Stimulated activated CD4-positive, alpha-beta T cell treated with anti-CD3 and anti-CD28 coated beads, Interleukin-2, amount 100 ng/mL, for 48 hours (primary cell): ENCODE measurements at places on chromosomes 6 and 20.

DNA sequence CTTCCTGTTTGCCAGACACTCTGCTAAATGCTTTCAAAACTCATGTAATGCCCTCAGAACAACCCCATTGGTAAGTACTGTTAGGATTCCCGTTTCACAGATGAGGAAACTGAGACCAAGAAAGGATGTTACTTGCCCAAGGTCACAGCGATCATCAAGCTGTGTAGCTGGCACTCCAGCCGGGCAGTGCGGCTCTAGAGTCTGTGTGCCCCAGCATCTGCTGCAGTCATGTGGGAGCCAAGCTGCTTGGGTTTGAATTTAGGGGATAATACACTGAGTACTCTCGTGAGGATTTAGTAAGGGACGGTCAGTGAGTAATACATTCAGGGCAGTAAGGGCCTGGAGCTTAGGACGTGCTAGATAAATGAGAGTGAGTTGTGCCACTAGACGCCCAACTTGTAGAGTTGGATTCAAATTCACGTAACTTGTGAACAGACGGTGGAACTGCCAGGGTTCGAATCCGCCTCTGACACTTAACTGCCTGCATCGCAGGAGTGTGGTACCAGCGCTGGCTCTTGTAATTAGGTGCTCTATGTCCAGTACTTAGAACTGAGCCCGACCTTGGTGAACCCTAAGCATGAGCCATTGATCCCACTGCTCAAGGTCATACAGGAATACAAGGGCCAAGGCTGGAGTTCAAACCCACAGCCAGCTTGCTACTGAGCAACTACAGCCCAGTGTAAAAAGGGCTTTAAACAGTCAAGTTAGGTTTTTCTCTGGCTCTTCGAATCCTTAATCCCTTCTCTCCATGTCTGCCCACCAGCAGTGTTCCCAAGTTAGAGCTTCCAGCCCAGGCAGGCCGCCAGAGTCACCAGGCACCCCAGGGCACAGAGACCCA lies 70.2 kb downstream of the EYA2 start:
- DNase-seq = no peak

GRCh38 chr6:169722362-169723199 lies 1.7 kb downstream of the PHF10 start:
- peak; percentile 12 for DNase-seq

DNA sequence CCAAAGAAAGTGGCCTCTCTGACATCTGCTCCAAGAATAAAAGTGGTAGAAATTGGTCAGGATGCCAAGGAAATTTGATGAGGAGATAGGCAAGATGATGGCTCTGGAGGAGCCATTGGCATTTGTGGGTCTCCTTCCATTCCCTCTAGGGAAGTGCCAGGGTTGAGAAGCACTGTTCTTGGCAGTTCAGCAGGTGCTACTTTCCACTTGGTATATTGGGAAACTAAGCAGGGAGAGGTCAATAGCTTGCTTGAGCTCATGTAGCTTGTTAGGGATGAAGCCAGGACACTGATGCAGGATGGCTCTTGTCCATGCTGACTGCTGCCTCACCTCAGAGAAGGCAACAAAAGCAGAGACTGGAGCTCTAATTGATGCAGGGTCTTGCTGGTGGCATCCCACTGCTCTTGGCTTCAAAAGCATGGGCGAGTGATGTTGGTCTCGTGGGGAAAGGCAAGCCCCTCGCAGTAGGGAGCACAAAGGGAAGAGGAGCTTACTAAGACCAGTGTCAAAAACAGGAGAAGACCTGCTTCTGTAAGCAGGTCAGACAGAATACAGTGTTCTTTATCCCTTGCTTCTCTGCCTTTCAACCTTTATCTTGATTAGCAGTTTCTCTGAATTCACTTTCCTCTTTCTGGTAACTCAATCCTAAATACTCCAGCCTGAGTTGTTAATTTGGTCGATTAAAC lies 73.1 kb upstream of the RIPOR2 start:
- no peak for DNase-seq

- no peak for DNase-seq
Measured at GRCh38 chr6:122589115-122589514, 21.1 kb upstream of the PKIB start.

DNA sequence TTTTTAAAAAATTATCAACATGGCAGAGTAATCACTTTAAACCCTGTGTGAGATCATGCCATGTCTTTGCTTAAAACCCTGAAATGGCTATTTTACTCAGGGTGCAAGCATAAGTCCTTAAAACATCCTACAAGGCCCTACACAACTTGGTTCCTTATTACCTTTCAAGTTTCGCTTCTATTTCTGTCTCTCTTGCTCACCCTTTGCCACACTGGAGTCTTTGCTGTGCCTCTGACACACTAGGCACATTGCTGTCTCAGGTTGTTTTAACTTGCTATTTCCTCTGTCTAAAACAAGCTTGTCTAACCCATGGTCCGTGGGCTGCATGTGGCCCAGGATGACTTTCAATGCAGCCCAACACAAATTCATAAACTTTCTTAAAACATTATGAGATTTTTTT lies 55.6 kb downstream of the KIAA0408 start:
- DNase-seq = no peak

DNA sequence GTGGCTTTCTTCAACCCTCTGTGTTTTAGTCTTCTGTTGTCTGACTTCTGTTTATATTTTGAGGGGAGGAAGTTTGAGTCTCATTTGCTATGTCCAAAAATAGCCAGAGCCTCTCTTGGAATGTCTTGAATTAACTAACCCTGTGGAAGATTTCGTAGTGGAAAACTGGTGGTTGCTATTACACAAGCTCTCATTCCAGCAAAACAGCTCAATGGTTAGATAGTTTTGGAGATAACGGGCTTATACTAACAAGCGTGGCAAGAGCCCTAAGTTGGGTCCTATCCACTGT lies 1.6 kb downstream of the CCN2 start:
- DNase-seq = no peak

DNA sequence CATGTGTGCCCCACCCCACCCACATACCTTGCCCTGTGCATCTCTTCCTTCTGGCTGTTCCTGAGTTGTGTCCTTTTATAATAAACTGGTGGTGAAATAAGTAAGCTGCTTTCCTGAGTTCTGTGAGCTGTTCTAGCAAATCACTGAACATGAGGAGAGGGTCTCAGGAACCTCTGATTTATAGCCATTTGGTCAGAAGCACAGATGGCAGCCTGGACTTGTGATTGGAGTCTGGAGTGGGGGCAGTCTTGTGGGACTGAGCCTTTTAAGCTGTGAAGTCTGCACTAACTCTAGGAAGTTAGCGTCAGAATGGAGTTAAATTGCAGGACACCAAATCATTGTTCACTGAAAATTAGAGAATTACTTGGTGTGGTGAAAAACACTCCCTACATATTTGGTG lies 245.4 kb downstream of the LRFN2 start:
- DNase-seq = no peak

- no peak for DNase-seq
Measured at GRCh38 chr6:104787305-104787704, 72.4 kb downstream of the HACE1 start.

GRCh38 chr6:43608807-43609206 lies 20.3 kb downstream of the GTPBP2 start:
- no peak for DNase-seq

DNA sequence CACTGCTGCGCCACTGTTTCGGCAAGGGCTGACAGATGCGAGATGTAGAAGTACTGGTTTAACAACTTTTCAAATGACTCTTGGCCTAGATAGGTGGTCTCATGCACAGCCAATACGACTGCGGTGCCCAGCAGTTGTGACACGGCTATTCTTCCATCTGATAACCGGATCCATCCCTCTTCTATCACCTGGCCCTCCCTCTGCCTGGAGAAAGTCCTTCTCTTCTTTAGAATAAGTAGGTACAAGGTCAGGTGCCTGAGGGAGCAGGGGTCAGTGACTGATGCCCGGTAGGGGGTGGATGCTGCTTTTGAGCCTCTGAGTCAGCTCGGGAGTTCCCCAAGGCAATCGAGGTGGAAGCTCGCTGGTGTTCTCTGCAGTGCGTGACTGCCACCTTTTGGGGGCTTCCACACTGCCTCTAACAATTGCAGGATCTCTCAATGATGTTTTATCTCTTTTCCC lies 166.8 kb upstream of the GRIK2 start:
- DNase-seq = no peak

DNA sequence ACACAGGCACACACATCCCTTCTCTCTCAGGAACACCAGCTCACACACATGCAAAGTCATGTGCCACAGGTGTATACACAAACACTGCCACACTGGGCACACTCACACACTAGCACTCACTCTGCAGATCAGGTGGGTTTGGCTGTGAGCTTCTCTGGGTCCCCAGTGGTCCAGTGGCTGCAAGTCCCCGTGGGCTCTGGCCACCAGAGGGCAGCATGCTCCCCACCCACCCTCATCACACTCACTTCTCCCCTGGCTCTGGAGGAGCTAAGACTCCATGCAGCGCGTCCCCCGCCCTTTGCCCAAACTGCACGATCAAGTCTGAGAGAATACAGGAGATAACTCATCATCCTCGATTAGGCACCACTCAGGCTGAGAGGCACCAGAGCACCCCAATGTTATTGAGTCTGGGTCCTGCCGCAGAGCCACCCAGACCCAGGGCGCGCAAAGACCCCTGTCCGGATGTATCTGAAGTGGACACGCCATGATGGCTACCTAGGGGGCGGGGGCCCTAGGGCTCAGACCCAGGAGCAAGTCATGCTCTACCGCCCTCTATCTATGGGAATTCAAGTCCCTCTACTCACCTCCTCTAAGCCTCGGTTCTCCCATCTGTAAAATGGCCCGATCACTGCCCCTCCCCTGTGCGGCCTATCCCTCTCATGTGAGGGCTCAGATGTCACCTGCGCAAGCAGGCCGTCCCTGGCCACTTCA lies 90.5 kb downstream of the GRM4 start:
- DNase-seq = peak; percentile 69

DNA sequence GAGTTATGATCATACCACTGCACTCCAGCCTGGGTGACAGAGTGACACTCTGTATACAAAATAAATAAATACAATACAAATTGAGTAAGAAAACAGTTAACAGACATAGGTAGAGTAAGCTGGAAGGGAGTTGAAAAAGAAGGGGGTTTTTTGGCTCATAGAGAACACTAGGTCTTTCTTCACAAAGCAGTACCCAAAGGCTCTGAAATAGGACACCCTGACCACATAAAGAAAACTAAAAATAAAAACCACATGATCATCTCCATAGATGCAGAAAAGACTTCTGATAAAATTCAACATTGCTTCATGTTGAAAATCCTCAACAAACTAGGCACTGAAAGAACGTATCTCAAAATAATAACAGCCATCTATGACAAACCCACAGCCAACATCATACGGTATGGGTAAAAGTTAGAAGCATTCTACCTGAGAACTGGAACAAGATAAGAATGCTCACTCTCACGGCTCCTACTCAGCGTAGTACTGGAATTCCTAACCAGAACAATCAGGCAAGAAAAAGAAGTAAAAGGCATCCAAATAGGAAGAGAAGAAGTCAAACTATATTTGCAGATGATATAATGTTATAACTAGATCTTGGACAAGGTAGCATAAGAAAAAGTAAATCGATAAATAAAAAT lies 48.6 kb downstream of the TOMM6 start:
- DNase-seq = no peak

- peak; percentile 65 for DNase-seq
Measured at GRCh38 chr6:53651764-53652401, 13.7 kb downstream of the KLHL31 start.

DNA sequence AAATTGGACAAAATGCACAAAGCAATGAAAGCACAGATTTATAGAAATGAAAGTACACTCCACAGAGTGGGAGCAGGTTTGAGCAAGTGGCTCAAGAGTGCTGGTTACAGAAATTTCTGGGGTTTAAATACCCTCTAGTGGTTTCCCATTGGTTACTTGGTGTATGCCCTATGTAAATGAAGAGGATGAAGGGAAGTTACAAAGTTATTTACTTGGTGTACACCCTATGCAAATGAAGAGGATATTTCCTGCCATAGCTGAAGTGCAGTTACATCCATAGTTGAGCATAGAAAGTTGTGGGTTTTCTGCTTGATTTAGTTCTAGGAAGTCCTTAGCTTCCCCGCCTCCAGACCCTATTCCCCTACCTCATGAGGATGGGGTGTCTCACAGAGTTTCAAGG lies 22.7 kb downstream of the BCAS1 start:
- DNase-seq = no peak

DNA sequence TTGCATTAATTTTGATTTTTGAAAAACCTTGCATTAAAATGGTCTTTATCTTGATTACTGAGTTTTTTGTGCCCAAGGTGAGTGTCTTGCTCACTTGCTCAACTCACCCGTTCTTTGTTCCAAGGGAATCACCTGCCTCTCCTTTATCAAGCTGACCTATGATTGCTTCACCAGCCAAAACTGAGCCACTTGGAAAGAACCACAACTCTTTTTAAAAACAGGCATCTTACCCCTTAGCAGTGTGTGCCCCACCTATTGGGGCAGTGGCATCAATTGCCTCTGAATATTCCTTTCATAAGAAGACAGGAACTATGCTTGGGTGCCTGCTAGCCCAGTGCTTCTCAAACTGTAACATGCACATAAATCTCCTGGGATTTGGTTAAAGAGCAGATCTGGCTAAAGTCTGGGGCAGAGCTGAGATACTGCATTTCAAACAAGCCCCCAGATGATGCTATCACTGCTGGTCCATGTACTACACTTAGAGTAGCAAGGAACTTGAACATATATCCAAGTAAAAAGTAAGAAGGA lies 3.3 kb upstream of the STK38 start:
- no peak for DNase-seq

DNA sequence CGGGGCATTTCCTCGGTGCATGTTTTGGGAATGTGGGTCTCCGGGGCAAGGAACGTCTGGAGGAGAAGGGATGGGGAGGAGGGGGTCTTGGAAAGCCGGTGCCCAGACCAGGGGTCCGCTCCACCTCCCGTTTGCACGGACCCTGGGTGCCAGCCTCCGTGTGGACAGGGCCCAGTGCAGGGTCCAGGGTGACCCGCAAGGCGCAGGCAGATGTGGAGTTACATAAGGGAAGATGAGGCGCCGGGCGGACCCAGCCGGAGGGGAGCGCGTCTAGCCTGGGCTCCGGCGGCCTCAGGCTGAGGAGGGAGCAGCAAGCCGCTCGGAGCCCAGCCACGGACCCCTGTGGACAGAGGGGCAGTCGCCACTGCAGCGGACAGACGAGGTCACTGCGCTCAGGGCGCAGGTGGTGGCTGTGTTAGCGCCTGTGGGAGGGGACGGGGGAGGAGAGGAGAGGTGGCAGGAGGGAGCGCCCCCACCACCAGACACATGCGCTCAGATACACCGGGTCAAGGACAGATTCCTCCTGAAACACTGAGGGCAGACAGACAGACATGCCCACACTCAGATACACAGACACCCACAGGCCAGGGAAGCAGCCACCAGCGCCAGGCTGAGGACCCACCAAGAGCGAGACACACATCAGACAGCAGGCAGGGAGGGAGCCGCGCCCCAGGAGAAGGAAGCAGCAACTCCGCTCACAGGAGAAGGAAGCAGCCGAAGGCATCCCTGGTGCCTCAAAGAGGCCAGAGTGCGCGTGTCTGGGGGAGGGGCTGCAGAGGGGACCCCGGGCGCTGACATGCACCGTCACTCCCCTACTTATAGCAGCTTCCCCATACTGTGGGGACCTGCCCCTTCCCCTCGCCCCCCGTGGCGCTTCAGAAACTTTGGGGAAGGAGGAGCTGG lies 839 bp upstream of the HRH3 start:
- DNase-seq = no peak
